ENCODE measurements at places on chromosomes 16 and 17.

DNA sequence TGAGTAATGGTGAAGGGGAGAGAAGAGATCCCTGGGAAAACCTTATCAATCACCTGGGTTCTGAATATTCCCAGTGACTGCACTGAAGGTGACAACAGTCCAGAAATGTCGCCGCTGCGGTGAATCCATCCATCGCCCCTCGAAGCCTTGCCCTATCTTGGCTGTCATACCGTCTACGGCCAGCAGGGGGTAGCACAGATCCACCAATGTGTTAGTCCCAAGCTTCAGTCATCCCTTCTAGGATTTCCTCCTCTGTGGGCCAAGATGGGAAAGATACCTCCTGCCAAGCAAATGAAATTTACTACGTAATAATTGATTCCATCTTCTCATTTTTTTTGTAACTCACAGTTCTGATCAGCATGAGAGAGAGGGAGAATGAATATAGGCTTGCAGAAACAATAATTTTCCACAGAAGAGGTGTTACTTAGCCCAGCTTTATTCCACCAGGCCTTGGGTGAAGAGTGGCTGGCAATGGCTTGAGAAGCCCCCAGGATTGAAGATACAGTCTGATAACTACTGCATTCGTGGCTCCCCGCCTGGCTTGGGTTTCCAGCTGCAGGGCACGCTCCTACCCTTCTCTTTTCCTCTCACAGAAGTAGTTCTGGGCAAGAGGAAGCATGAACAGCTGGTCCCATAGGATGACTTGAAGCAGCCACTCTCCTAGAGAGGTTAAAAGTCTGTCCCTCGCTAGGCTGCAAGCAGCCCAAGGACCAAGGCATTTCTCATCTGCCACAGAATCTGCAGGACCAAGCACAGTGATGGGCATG is 2.6 kb upstream of the FMNL1 start:
- peak; percentile 66 for DNase-seq

DNA sequence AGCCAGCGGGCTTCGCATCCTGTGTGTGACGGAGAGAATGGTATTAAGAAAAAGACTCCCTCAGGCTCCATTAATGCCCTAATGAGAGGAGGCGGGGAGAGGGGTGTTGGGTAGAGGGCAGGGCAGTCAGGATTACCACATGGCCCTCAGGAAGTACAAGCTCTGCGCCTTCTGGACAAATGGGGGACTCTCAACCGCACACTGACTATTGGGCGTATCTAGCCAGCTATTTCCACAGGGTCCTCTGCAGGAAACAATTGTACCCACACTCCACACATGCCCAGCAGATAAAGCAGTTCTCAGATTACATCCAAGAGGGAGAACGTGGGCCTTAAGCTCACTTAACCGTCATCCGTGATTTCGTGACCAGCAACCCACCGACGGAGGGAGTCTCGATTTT is 14.7 kb downstream of the NXN start:
- DNase-seq: peak; percentile 80

GRCh38 chr17:16569358-16569712 is 331 bp upstream of the ZNF287 start:
- no peak for DNase-seq

GRCh38 chr17:49992191-49992932 is 2.7 kb downstream of the DLX3 start:
- no peak for DNase-seq

DNA sequence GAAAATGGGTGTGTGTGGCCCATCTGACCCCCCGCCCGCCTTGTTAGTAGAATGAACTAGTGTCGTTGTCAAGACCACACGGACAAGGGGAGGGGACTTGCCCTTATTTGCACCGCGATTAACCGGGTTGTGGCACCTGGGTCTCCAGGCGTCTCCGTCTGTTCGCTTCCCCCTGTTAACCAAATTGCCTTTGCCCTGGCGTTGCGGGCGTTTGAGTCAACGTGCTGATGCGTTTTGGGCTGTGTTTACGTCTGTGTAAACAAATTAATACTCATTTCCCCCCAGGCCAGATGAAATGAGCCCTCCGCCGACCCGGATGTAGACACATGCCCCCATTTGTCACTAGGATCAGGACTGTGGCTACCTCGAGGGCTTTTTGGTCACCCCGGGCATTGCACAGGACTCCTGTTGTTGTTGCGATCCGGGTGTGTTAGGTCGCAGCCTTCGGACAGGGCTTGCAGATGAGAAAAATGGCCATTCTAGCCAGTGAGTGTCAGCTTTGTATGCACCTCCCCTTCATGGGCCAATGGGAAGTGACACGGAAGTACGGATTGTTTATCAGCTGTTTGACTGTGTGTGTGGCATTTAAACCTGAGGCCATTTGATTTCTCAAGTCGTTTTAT is 906 bp downstream of the RBL2 start:
- peak; percentile 65 for DNase-seq

DNA sequence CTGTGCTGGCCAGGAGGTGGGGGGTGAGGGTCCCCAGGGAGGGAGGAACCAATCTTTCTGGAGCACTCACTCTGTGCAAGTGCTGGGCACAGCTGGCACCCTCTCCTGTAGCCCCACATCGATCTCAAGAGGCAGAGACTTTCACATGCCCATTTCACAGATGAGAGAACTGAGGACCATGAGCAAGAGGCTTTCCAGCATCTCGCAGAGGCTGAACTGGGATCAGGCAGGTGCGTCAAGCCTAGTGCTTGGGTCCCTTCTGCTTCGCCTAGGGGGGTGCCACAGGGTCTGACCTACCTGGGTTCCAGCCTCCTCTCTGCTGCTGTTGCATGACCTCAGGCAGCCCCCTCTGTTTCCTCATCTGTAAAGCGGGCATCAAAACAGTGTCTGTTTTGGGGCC is 1.3 kb upstream of the WFDC1 start:
- no peak for DNase-seq

DNA sequence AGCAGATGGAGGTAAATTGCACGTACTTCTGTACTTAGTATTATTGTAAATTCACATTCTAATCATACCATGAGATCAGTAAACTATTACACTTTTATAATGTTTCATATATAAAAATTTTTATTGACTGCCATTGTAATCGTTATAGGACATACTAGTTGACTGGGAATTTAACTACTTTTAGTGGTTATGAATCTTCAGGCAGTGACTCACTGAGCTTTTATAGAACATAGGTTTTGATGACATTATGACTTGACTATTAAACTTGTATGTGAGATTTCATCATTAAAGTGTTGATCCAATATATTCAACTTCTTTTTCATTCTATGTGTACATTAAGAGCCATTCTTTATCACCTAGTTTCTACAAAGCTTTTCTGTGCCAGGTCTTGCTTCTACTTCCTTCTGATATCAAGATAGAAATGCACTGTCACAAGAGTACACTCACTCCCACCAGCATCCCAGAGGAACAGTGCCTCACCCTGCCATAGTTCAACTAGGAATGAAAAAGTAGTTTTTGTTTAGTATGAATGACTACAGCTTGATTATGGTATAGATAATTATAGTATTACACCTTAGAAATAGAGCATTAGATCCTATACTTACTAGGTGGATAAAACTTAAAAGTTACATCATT is 142.4 kb upstream of the RBL2 start:
- DNase-seq: no peak

- peak; percentile 45 for DNase-seq
Measured at GRCh38 chr16:12573730-12574383, 229.8 kb downstream of the CPPED1 start.

DNA sequence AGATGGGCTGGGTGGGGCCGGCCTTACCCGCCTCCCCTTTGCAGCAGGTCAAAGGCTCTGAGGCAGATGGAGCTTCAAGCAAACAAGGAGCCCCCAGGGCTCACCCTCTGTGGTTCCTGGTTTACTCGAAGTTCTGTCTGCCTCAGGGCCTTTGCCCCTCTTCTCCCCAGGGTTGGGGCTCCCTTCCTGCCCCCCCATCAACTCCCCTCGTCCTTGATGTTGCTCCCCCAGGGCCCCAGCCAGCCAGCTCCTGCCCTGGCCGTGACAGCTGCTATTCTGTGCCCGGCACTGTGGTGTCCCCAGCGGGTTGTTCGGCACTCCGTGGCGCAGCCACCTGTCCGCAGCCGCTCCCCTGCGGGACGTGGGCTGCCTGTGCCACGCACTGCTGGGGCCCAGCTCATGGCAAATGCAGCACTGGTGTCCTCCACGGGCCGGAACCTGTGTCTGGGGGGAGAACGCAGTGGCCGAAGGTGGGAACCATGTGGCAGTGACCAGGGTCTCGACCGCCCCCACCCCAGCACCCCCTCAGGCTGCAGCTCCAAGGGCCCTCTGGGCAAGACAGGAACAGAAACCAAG is 4.3 kb upstream of the METRN start:
- DNase-seq: peak; percentile 48

DNA sequence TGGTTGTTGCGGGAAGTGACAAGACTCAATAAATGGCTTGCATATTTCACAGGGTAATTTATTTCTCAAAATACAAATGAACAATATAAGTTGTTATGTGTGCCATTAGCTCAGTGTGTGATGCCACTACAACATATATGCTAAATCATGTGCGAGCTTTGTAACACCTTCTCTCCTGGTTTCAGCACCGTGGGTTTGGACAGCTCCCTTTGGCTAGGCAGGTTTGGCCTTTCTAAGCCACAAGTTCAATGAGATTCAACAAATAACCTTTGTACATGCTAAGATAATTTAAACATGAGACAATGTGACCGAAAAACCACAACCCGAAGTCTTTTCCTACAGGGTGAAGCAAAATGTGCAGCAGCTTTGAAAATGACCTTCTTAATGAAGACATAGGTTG is 563.9 kb downstream of the TMEM114 start:
- no peak for DNase-seq

GRCh38 chr17:61683466-61683865 is 92.4 kb upstream of the NACA2 start:
- no peak for DNase-seq

DNA sequence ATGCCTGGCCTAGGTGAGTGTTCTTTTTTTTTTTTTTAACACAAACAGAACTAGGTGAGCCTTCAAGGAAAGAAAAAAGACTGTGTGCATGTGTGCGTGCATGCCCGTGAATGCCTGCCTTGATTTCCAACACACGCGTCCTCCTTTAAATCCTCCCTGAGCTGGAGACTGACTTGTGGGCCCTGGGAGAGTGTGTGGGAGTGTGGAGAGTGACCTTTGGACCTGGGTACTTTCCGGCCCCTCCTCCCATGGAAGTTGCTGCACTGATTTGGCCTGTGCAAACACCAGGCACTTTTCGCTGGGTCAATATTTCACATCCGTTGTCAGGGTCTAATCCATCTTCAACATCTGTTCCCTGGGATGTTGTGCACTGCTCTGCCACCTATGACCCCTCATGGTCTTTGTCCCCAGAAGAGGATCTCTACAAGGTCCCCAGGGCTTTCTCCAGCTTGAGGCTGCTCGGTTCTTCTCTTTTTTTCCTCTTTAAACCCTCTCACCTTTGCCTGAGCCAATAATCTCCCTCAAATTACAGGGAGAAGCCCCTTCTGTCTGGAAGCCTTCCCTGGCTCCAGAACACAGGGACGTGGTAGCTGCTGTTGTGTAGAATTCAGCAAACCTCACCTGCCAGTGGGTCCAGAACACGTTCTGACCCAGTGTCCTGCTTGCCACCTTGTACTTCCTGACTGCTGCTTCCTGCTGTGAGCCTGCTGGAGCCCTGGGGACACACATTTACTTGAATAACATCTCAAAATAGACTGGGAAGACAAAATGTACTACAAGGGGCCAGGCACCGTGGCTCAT is 20.8 kb upstream of the ATP5MC1 start:
- peak; percentile 54 for DNase-seq

- no peak for DNase-seq
Measured at GRCh38 chr16:81592353-81592866, 147.8 kb downstream of the CMIP start.

DNA sequence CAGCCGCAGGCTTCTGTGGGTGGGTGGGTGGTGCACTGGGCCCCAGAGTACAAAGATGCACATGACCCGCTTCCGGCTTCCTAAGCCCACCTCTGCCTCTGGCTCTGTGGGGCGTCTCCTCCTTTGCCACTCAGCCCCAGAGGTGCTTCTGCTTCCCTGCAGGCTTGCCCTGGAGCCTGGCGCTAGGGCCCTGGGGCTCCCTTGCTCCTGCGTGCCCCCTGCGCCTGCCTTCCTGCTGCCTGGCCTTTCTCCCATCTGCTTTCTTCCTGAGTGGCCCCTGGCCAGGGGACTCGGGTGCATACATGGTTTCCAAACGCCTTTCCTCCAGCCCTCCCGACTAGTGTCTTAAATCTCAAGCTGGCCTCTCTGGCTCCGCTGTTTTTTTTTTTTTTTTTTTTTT is 3.4 kb downstream of the WWOX start:
- DNase-seq: no peak

GRCh38 chr17:49515196-49515770 is 20.2 kb downstream of the NGFR start:
- DNase-seq: no peak

DNA sequence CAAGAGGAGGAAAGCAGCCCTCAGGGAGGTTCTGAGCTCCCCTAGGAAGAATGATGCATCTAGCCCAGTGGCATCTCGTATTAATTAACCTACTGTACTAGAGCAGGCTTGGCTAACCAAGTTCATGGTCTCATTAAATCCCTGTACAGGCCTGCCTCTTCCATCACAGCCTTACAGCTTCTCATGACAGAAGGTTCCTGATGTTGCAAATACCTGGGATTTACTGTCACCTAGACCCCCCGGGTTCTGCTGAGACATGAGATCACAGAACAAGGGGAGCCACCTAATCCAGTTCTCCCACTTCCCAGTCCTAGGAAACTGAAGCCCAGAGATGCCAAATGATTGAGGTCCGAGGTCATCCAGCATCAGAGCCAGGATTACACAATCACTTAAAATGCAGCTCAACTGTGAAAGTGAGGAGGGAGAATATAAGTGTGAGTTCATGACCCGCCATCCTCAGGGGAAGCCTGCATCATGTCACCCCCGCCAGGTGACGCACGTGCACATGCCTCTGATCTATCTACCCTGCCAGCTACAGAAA is 23.9 kb downstream of the ACLY start:
- DNase-seq: no peak

GRCh38 chr17:19626079-19626478 is 22.5 kb upstream of the ALDH3A2 start:
- no peak for DNase-seq

- no peak for DNase-seq
Measured at GRCh38 chr17:40909755-40910154, 24.7 kb upstream of the KRT20 start.

GRCh38 chr17:34401165-34401564 is 38.1 kb upstream of the CCL1 start:
- no peak for DNase-seq

DNA sequence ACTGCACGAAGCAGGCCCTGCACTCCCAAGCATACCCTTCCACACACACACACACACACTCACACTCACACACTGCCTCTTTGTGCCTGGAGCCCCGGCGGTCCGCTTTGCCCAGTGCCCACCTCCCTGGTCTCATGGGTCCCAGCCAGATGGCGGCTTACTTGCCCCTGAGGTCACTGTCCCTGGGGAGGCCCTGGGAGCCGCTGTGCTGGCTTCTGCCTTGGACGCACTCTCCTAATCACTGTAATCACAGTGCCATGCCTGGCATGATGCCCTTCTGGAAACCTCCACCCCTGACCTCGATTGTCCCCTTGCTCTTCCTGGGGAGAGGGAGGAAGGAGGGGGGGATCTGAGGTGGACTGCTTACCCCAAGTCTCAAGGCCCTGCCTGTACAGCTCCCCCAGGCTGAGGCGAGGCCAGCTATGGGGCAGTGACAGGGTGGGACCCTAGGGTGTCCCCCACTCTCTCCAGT is 36.0 kb downstream of the ARHGAP23 start:
- no peak for DNase-seq

Data from NCI-H146 (cell line).